ENCODE measurements at places on chromosomes 1 and 21. TPM values are rescaled to one million over a fixed set of nuclear protein-coding genes. Genes with fewer than 3 reads are reported as not detected.

The LYPD8 gene
- total RNA-seq, result not detected

DNA sequence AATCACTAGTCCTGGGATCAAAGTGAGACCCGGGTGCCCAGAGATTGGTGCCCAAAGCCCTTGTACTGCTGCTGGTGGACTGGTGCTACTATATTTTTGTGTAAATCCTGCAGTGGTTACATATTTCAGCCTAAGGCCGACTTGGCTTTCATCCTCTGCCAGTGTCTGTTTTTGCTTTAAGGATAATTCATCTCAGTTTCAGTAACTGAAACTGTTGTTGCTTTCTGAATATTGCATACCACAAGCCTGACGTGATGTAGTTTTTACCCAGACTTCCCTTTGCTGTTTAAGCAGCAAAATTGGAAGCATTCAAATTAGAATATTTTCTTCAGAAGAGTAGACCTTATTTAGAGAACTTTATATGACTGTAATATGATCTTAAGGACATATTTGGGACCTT lies 341.8 kb downstream of the RYR2 start:
- DNase-seq, result peak; percentile 92

DNA sequence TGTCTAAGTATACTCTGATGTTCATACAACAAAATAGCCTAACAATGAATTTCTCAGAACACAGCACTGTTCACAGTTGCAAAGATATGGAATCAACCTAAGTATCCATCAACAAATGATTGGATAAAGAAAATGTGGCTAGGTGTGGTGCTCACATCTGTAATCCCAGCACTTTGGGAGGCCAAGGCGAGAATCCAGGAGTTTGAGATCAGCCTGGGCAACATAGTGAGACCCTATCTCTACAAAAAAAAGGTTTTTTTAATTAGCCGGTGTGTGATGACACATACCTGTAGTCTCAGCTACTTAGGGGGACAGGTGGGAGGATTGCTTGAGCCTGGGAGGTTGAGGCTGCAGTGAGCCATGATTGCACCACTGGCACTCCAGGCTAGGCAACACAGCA lies 10.7 kb downstream of the IFNAR2 start:
- DNase-seq, result no peak

DNA sequence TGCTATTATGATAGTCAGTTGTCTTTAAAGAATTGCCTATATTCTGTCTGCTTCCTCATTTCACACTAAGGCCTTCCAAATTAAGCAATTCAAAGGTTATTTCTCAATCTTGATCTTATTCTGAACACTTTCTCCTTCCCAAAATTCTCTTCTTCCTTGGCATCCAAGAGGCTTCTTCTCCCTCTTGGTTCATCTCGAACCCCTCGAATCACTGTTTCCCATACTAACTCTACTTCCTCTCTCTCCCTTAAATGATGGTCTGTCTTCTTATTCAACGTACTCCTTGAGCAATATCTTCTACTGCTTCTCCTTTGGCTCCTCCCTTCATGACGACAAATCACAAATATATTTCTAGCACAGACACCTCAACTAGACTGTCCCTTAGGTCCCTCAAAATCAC lies 4.5 kb downstream of the COPA start:
- DNase-seq, result no peak

Measured in muscle of leg (tissue), 16 donors.